Activated CD4-positive, alpha-beta T cell treated with anti-CD3 and anti-CD28 coated beads, Interleukin-2, amount 50 U/mL, for 4 hours (primary cell): ENCODE measurements at places on chromosomes 3 and 15.

GRCh38 chr15:58865425-58865880 is 68.0 kb downstream of the SLTM start:
- DNase-seq: no peak

DNA sequence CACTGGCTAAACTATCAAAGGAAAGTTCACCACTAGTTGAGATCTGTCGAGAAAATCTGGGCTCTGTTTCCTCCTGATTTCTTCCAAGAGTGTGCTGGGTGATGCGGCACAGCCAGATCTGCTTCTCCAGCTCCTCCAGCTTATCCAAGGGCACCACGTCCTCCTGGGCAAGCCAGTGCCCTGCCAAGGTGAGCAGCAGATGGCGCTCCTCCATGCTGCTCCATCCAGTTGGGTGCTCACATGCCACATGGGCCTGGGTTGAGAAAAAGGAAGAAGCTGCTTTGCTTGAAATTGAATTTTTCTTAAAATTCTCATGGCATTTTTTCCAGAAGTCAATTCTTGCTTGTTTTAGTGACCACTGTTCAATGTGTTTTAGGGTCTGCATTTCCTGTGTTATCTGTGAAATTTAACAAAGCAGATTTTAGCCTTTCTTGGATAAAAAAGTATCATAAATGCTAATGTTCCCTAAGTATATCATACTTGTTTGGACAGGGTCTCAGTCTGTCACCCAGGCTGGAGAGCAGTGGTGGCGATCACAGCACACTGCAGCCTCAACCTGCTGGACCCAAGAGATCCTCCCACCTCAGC is 47.3 kb downstream of the EIF3J start:
- peak; percentile 50 for DNase-seq

- DNase-seq: no peak
These were observed 25.3 kb upstream of the TGFBR2 start for GRCh38 chr3:30581067-30581585.

DNA sequence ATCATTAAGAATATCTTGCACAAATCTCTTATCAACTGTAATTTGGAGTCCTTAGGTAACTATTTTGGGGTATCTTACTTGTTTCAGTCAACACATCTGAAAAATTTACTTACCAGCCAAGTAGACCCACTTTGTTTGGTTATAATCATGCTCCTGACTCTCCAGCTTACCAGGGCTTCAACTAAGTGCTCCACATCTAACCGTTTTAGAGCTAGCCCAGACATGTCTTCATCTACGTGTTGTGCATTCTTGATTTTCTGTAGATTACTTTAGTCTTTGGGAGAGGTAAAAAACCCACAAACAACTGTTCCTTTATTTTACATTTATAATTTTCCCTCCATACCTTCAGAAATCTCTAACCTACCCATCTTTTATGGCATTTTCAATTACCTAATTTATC is 17.2 kb downstream of the EAF2 start:
- no peak for DNase-seq
